C1 segment of cervical spinal cord (tissue), 14 donors: ENCODE measurements at places on chromosomes 2 and 18.

DNA sequence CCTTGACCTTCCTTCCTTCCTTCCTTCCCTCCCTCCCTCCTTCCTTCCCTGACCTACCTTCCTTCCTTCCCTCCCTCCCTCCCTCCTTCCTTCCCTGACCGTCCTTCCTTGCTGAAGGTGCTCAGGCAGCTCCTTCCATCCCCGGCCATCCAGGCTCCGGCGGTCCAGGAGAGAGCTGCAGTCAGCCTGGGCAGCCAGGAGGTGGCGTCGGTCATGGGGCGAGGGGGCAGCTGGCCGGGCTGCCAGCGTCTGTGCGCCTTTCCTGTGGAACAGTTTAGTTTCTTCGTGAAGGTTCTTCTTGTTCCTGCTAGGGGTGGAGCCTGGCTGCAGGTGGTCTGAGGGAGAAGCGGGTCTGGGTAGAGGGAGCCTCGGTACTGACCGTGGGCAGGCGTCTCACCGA is 15.7 kb downstream of the GPR35 start:
- no peak for DNase-seq

DNA sequence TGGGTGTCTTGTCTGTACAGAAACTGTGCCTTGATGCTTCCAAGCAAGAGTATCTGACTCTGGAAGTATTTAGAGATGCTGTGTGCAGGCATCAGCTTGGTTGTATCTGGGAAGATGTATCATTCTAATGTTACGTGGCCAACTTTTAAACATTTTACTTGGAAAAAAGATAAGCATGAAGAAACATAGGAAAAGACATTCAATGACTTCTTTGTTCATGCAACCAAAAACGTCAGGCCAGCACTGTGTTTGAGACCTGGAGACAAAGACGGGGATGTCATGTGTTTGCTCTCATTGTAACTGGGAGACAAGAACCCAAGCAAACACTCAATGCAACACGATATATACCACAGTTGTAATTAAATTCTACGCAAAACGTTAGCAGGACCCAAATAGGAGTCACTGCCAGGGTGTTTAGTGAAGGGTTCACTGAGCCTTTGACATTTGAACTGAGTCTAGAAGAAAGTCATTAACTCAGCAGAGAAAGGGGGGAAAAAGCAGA is 8.9 kb upstream of the SESTD1 start:
- no peak for DNase-seq

GRCh38 chr2:127208313-127208712 is 11.8 kb downstream of the CYP27C1 start:
- DNase-seq: no peak

GRCh38 chr2:57943315-57943714 is 103.3 kb upstream of the VRK2 start:
- DNase-seq: no peak

DNA sequence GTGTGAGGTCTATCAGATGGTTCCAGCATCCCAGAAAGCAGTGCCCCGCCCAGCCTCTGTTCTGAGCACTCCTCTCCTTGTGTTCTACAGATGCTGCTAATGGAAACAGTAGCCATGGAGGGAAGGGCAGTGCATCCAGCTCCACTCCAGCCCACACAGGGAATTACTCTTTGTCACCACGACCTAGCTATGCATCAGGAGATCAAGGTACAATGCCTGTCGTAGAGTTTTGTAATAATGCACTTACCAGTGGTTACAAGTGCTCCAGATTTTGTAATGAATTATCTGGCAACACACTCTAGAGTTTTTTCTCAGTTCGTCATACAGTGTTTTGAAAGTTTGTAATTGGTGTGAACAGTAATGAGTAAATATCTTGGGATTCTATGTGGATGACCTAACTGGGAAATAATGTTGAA is 161.1 kb downstream of the ESCO1 start:
- DNase-seq: no peak

GRCh38 chr18:49052891-49053644 is 102.3 kb upstream of the SMAD7 start:
- DNase-seq: no peak
